Stimulated activated CD4-positive, alpha-beta T cell treated with anti-CD3 and anti-CD28 coated beads, Interleukin-15, amount 100 ng/mL, for 1 hour (primary cell): ENCODE measurements at places on chromosomes 13 and 19.

DNA sequence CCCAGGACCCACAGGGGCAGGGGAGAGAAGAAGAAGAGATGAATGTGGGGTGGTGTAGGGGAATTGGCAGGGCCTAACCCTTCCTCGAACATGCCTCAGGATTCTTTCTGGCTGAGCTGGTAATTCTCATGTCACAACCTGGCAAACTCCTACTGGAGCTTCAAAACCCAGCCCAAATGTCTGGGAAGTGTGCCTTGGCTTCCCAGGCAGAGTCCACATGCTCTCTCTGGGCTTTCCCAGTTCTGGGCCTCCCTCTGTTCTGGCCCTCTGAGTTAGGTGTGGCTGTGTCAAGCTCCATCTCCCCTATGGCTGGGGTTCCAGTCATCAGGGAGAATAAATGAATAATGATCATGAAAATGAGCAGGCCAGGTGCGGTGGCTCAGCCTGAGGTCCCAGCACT, 11.2 kb upstream of the TMEM161A start:
- DNase-seq, result no peak

- no peak for DNase-seq
These were observed 468.9 kb downstream of the KLF12 start for GRCh38 chr13:73665261-73665660.

DNA sequence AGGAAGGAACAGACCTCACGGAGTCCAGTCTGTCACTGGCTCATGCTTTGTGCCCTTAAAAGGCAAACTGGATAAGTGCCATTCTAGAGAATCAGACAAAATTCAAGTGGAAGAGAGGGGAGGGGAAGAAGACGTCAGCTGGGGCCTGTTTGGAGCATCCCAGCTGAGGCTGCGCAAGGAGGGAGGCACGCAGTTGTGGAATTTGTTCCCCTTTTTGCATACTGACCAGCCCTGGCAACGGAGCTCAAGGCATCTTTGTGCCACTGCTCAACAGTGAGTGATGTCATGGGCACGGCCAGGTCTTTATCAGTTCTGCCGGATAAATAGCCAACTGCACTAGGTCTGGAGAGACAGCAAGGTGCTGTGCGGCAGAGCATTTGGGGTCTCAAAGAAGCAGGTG, at the start of gene GPR42:
GPR42 (plus strand) TSS at position 347 of the 400 bp plus-strand sequence. CDS start 292 bp downstream, outside the sequence.
- DNase-seq, result no peak

GRCh38 chr13:112791663-112792440, 102.0 kb downstream of the ATP11A start:
- no peak for DNase-seq

- no peak for DNase-seq
These were observed 142.3 kb upstream of the ARGLU1 start for GRCh38 chr13:106710266-106710665.

- DNase-seq, result no peak
These were observed 129.1 kb downstream of the URI1 start for GRCh38 chr19:30070968-30071632.

DNA sequence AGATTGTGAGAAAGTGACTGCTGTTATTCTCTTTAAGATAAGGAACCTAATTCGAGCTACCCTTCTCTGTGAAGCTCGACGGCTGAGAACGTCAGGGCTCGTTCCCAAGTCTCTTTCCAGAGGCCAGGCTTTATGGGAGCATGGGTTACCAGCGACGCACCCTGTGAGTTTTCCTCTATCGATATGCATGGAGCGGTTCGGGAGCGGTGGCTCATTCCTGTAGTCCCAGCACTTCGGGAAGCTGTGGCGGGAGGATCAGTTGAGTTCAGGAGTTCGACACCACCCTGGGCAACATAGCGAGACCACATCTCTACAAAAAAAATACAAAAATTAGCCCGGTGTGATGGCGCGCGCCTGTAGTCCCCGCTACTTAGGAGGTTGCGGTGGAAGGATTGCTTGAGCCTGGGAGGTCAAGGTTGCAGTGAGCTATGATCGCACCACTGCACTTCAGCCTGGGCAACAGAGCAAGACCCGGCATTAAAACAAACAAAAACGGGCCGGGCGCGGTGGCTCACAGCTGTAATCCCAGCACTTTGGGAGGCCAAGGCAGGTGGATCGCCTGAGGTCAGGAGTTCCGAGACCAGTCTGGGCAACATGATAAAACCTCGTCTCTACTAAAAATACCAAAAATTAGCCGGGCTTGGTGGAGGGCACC, 681 bp upstream of the ZNF606 start:
- DNase-seq, result no peak

GRCh38 chr19:56840451-56841192, at the start of the genes PEG3 and ZIM2:
Gene PEG3, minus strand, starts transcription at chr19:56840726. Its CDS starts 16,071 bp downstream, at chr19:56824655.
Gene ZIM2, minus strand, starts transcription at chr19:56840726. Its CDS starts 16,449 bp downstream, at chr19:56824277.
- no peak for DNase-seq

GRCh38 chr19:5993648-5994358, 15.9 kb upstream of the RANBP3 start:
- DNase-seq, result no peak

GRCh38 chr19:47019431-47020041, at the start of gene NPAS1:
Gene NPAS1, plus strand, starts transcription at chr19:47019837. Its CDS starts 1,211 bp downstream, at chr19:47021048.
- DNase-seq, result no peak

GRCh38 chr13:95704510-95704909, 27.6 kb downstream of the DNAJC3 start:
- no peak for DNase-seq

- no peak for DNase-seq
These were observed 84.6 kb downstream of the CYSLTR2 start for GRCh38 chr13:48738311-48738710.

GRCh38 chr13:52161181-52161646, 1.8 kb upstream of the NEK3 start:
- DNase-seq, result no peak

DNA sequence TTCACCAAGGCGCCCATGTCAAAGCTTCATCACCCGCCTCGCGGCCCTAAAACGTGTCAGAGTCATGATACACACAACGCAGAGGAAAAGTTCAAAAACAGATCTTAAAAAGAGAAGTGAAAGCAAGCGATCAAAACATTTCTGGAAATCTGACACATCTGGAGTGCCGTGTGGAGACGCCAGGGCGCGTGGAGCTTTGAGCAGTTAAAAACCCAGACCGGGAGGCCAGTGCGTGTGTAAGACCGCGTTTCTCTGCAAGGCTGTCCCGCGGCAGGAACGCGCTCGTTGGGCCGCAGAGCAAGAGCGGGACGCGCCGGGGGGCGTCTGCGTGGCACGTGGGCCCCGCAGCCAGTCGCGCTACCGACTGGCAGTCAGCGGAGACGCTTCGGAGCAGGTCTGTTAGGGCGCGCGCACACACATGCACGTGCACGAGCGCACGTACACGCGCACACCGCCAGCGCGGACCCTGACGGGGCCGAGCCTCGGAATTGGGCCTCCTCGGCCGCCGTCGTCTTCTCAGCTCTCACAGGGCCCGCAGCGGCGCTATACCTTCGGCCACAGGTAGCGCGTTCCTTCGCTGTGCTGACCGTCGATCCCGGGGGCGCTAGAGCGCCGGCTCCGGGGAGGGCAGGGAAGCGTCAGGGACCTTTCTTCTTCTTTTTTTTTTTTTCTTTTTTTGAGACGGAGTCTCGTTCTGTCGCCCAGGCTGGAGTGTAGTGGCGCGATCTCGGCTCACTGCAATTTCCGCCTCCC, 35.8 kb downstream of the RNF6 start:
- peak; percentile 81 for DNase-seq

DNA sequence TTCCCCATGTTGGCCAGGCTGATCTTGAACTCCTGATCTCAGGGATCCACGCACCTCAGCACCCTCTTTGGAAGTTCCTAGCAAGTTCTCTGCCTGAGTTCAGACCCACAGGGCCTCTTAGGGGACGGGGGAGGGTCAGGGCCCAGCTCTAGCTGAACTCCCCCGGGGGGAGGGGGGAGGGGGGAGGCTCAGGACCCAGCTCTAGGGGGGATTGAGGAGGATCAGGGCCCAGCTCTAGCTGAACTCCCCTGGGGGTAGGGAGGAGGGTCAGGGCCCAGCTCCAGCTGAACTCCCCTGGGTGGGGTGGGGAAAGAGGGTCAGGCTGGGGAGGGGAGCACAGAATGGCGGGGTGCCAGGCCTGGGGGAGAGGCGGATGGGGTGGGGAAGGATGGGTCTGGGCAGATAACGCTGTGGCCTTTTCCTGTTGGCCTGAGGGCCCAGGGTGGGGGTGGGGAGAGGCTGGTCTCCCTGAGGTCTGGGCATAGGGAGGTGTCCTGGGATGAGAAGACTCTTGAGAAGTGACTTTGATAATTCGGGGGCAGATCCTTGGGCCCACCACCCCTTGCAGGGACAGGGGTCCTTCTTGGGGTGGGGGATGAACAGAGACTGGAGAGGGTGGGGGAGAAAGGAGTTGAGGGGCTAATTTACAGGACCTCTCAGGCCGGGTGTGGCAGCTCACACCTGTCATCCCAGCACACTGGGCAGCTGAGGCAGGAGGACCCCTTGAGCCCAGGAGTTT, 5.5 kb upstream of the PTBP1 start:
- no peak for DNase-seq

- no peak for DNase-seq
These were observed 99.2 kb upstream of the WASF3 start for GRCh38 chr13:26458196-26458749.

DNA sequence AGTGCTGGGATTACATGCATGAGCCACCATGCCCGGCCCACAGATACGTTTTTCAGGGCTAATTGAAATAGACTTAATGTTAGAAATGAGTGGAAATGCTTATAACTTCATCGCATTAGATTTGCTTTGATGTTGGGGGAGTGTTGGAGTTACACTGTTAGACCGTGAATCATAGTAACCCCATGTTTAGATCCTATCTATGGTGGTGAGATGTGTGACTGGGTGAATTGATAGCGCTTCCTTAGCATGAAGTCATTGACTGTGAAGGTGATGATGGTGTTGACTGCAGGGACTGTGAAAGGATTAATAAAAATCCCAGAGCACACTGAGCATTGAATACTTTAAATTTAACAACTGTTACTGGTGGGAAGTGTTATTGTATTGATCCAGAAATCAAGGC, 1.7 kb downstream of the ZNF264 start:
- DNase-seq, result no peak

DNA sequence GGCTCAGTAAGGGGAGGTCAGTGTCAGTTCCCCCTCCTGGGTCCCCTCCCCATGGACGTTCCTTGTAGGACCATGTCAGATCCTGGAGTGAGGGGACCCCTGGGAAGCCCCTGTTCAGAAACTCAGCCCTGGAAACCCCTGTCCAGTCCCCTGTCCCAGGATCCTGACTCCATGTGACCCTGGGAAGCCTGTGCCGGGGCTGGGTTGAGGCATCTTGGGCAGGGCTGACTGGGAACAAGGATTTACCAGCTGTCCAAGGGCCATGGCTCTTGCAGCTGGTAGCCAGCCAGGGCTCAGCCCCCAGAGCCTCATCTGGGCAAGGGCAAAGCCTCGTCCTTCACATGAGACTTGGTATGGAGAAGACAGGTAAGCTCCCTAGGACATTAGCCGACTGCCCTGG, 25.1 kb downstream of the CEACAM4 start:
- DNase-seq, result no peak

GRCh38 chr19:13819238-13819637, 24.0 kb downstream of the ZSWIM4 start:
- no peak for DNase-seq

GRCh38 chr13:86510792-86511191, 711.6 kb upstream of the SLITRK6 start:
- no peak for DNase-seq

GRCh38 chr13:59982631-59983382, 180.9 kb downstream of the DIAPH3 start:
- DNase-seq, result no peak

- no peak for DNase-seq
These were observed 687 bp downstream of the PLEKHA4 start for GRCh38 chr19:48867746-48868113.

DNA sequence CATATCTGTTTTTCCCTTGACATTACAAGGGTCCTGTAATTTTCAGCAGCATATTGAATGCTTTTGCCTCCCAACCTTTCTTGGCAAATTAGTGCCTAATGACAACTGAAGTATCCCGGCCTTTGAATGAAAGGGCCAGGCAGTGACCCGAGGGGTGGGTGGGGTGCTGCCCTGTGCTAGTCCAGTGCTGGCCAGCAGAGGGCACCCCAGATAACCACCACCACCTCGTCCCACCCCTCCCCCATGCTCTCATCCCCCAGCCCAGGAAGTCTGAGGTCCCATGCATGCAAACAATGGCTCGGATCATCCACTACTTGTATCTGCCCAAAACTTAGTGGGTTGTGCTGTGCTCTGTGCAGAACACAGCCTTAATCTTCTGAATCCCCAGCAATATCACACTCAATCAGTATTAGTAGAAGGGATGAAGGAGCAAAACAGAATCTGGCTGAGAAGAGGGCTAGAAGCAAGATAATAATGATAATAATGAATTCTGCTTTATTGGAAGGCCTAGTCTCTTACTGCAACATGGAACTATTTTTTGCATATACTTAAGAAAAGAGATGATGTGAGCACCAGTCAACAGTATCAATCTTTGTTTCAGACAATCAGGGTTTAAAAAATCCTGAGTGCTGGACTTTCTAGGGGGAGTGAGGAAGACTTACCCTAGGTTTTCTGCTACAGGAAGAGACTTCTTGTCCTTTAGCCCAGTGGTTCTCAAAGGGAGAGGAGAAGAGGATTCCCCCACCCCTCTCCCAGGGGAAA, 3.8 kb downstream of the ATP12A start:
- peak; percentile 15 for DNase-seq

DNA sequence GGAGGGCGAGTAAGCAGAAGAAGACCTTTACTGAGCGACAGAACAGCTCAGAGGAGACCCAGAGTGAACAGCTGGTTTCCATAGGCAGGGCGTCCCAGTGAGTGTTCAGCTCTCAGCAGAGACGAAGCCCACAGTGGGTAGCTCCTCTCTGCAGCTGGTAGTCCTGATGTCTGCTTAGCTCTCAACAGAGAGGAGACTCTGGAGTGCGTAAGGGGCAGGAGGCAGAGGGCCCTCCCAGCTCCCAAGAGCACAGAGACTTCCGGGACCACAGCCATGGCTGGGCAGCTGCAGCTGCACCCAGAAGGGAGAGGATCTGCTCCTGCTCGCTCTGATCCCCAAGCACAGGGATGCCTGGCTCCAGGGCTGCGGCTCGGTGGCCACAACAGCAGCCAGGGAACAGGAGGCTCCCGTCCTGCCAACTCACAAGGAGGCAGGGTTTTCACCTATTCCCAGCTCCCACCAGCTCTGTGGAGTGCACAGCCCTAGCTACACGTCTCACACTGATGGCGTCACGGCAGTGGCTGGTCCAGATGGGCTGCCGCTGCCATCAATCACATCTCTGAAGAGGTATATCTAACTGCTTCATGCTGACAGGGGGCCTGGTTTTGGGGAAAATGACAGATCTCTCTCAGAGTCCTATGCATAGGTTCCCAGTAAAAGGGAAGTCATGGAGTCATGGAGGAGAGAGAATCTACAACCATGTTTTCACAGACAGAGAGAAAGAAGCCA, 2660.1 kb upstream of the PCDH20 start:
- no peak for DNase-seq
